ENCODE measurements at places on chromosomes 13 and 19.
A peak's percentile ranks its signal among the peaks of the same experiment; 100 is the strongest.

DNA sequence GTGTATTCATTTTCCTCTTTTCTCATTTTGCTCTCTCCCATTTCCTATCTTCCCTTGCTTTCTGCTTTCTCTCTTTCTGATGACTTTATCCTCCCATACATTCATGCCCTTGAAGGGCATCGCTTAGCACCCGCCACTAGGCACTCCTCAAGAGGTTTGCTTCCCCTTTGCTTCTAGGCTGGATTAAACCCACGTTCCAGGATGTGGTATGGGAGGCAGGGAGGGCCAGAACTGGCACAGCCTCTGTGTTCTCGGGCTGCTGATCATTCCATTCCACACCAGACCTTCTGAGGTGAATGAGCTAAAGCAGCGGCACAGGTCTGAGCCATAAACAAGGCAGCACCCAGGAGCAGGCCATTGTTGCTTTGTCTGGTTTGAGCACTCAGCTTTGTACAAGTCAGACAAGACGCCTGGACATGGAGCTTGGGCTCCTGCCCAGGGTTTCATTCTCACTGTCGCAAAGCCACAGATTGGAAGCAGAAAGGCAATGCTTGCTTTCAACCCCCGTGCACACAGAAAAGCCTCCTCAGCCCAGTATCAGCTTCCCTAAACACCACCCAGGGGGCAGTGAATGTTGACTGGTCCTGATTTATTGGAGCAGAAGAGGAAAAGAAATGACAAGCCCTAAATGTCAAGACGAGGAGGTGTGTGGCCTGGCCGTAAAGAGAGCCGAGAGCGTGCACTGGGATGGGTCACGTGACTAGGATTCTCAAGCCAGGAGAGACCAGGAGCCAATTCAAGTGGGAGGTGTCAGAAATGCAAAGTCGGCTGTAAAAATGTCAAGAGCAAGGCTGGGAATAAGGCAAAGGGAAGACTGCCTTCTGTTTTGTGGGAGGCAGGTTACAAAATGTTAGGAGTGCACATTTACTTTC is 218.0 kb upstream of the SERP2 start:
- no peak for DNase-seq

- DNase-seq = peak; percentile 27
These were observed 538 bp downstream of the ZNF428 start for GRCh38 chr19:43618921-43619261.

DNA sequence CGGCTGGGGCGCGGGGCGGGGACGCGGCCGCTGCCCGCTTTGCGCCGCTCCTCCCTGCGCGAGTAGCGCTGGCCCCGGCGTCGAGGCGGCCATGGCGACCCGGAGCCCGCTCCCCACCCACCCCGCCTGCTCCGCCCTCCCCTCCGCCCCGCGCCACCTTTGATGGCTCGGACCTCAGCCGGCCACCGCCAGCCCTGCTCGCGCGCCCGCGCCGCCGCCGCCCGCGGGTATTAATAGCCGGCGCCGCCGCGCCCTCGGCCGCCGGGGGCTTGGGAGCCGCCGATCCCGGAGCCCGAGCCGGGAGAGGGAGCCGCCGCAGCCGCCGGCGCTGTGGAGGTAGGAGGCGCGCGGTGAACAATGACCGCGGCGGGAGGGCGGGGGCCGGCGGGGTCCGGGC is 261 bp downstream of the FARP1 start:
- no peak for DNase-seq

- no peak for DNase-seq
These were observed 112.3 kb downstream of the SLC7A1 start for GRCh38 chr13:29483211-29483610.

DNA sequence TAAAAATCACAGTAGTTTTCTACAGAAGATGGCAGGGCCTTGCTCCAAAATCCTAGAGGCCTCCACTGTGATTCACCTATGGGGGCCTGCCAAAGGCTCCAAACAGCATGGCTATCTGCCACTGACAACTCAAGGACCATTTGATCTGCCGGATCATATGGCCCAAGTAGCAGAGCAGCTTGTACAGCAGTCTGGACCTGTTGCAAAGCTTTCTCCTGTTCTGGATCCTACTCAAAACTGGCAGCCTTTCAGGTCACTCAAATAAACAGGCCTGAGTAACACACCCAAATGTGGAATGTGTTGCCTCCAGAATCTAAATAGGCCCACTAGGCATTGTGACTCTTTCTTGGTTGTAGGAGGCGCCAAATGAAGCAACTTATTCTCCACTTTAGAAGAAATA is 1049.3 kb downstream of the PCDH9 start:
- DNase-seq = no peak

DNA sequence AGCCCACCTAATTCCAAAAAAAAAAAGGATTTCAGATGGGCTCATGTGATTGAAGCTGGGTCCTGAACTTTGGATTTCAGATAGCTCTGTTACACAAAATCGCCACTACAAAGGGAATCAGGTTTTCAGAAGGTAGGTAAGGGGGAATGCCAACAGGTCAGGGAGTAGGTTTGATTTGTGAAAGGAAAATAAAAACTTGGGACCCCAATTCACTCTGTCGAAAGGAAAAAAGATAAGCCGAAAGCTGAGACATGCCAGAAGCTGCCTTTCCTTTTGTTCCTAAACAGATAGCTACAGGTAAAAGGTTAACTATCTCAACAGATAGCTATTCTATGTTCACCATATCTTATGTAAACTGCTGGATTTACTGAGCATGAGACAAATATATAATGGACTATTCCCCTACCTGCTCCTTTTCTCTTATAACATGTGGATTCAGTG is 4.0 kb downstream of the KRTDAP start:
- DNase-seq = no peak

GRCh38 chr13:112114391-112114790 is 47.4 kb downstream of the SOX1 start:
- DNase-seq = no peak

- DNase-seq = no peak
These were observed 1124.8 kb upstream of the PRR20A start for GRCh38 chr13:56015919-56016318.

GRCh38 chr13:66634384-66634783 is 595.8 kb downstream of the PCDH9 start:
- DNase-seq = no peak

DNA sequence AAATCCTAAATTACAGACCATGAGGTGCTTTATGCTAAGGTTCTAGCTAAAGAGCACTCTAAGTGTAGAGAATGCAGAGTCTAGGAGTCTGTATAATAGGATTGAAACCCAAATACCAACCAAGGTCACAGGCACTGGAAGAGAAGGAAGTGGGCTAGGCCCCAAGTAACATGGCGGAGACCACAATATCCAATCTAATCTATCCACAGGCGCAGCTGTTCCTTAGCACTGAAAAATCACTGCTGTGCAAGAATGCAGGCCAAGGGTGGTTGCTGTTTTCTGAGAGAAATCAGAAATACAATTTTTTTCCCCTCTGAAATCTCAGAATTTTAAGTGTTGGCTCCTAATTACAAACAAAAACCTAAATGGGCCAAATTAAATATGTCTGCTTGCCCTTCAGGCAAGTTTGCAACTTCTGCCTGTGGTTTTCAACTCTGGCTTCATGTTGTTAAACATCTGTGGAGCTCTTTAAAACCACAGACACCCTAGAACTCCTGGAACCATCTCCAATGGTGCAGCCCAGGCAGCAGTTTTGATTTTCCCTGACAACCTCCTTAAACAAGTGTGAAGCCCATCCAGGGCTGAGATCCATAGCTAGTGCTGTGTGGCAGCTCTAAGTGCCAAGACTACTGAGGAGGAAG is 6.1 kb downstream of the RANBP3 start:
- no peak for DNase-seq

- no peak for DNase-seq
These were observed 495.6 kb downstream of the SLITRK6 start for GRCh38 chr13:85303630-85304029.

- DNase-seq = peak; percentile 79
These were observed at the start of gene NDFIP2 for GRCh38 chr13:79480954-79481684. Gene NDFIP2 (plus strand): TSS chr13:79481155. CDS start chr13:79481204, 49 bp downstream.

GRCh38 chr19:30469774-30470173 is 97.6 kb downstream of the ZNF536 start:
- no peak for DNase-seq

DNA sequence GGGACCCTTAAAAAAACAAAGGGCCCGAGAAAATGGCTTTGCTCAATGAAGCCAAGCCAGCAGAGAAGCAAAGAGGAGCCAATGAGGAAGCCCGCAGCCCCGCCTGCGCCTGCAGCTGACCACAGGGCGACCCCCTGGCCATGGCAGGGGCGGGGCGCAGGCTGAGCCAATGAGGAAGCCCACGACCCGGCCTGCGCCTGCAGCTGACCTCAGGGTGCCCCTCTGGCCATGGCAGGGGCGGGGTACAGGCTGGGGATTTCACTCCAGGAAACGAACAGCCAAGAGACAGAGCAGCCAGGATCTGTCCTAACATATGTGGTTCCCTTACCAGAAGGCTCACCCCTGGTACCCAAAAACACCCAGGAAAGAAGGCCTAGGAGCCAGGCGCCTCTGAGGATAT is 101.4 kb downstream of the STK24 start:
- DNase-seq = no peak

DNA sequence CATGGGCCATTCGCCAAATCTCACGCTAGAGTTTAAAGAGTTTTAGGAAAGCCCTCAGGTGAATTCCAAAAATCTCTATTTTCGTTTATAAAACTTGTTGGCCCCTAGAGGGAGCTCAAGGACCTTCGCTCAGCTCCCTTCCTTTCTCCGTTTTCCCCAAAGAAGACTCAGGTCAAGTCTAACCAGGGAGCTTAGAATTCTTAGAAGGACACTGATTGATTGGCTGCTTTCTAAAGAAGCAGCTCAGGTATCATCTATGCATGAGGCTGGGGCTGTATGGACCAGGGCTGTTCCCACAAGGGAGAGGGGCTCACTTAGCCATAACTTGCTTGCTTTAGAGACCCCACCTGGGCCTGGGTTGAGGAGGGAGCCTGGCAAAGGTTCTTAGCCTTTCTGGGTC is 20.5 kb downstream of the DZIP1 start:
- no peak for DNase-seq

DNA sequence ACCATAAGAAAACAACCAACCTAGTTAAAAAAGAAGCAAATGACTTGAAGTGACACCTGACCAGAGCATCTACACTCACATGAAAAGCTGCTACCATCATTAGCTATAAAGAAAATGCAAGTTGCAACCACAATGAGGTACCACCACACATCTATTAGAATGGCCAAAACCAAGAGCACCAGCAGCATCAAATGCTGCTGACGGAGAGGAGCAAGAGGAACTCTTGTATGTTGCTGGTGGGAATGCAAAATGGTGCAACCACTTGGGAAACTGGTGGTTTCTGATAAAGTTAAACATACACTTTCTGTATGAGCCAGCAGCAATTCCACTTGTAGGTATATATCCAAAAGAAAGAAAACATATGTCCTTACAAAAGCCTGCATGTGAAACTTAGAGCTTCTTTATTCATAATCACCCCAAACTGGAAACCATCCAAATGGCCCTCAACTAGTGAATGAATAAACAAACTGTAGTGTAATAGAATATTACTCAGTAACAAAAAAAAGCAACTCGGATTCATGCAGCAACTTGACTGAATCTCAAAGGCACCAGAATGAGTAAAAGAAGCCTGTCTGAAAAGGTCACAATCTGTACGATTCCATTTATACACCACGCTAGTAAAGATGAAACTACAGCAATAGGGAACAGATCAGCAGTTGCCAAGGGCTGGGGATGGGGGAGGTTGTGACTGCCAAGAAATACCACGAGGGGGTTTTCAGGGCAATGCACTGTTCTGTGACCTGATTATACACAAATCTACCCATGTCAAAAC is 60.9 kb upstream of the RANBP3 start:
- DNase-seq = no peak

GRCh38 chr19:34767951-34768350 is 5.1 kb downstream of the ZNF599 start:
- no peak for DNase-seq

DNA sequence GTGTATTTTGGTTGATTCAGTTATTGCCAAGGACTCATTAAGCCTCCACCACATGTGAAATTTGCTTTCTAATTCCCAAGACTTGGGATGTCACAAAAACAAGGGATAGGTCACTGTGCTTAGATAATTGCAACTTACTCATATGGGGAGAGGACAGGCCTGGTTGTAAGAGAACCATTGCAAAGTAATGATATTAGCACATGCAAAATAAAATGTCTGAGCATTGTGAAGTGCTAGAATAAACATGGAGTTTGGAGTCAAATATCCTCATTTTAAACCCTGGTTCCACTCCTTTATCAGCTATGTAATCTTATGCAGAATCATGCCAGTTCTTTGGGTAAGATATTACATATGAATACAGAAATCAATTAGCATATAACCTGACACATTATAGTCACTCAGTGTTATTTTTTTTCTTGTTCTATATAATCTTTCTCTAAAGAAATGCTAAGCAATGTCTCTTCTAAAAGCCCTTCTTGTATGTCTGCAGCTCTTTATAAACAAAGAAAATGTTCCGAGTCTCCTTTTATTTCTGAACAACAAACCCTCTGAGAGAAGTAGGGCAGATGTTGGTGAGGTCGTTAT is 5.5 kb downstream of the CBY2 start:
- DNase-seq = no peak

DNA sequence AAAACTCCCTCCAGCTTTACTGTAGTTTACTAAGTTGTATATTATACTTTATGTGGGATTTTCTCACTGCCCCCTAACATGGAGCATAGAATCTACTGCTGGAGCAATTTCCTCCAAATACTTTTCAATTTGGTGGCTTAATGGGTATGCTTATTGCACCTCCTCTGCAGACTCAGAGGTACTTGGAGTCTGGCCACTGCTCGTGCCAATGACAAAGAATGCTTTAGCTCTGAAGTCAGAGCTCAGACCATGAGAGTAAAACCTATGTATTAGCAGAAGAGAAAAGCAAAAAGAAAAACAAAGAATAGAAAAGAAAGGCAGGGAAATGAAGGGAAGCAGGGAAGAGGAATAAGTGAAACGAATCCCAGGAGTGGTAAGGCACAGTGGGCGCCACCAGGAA is 71.9 kb downstream of the SUCLA2 start:
- no peak for DNase-seq

DNA sequence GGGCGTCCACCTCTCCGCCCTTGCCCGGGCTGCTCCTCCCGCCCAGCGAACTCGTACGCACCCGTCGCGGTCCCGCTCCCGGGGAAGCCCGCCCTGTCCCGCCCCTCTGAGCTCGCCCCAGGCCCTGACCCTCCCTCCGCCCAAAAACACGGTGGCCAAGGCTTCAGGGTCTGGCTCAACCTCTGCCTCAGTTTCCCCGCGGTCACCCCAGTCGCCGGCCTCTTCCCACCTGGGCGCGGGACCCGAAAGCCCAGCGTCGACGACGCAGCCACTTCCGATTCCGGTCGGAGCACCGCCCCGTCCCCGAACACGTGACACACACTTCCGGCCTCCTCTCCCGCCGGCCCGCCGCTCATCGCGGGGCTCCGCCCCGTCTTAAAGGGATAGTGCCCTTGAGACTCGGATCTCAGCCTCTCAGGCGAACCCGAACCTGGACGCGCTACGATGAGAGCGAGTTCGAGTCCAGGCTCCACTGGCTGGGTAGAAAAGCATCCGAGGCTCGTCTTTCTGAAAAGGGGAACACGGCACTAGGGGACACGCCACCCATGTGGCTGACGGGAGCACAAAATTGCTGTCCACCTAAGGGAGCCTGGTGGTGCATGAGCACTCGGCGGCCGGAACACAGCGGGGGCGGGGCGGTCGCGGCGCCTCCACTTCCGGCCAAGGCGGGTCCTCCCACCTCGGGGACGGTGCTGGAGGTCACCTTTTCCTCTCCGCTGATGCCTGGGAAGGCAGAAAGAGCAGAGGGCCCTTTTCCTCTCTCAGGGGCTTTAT is at the start of gene C19orf25:
Gene C19orf25 (minus strand): TSS at position 282 of the 774 bp plus-strand sequence. CDS start 312 bp downstream, outside the sequence.
- peak; percentile 86 for DNase-seq

- DNase-seq = no peak
These were observed 43.3 kb downstream of the RAB20 start for GRCh38 chr13:110518226-110518525.

GRCh38 chr19:50869479-50869878 is 3.8 kb upstream of the KLK2 start:
- DNase-seq = no peak

All from stimulated activated CD4-positive, alpha-beta T cell treated with anti-CD3 and anti-CD28 coated beads, TNF-alpha, amount 100 ng/mL, for 24 hours (primary cell).